Psoas muscle (tissue), 8 donors: ENCODE measurements at places on chromosomes 1 and 21. TPM values are rescaled to one million over a fixed set of nuclear protein-coding genes. Genes with fewer than 3 reads are reported as not detected.
A peak's percentile ranks its signal among the peaks of the same experiment; 100 is the strongest.

DNA sequence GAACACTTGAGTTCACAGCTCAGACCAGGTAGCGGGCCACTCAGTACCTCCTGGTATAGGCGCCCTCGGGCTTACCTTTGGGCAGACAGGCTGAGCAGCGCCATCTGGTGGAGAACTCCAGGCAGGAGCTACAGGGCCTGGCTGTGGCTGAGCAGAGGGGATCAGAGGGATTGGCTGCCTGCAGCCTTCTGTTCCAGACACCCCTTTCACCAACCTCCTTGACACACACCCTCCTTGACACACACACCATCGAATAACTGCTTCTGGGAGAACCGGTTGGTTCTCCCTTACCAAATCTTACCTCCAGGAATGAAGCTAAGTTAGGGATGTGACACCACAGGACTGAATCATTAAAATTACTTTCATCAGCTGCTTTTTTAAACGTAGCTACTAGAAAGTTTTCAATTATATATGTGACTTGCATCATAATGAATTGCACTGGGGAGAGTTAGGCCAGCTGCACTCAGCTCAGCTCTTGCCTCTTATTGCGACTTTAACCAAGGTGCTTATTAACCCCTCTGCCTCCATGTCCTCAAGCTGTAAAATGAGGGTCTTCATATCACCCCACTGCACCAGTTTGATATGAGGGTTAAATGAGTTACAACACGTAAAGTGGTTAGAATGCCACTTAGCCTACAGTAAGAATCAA, 6.6 kb downstream of the LIN28A start:
- no peak overlapping the region for H3K27ac ChIP-seq
- peaks cover 52% of the 10 kb centered on the region for H3K27me3 ChIP-seq
- no peak overlapping the region for H3K4me3 ChIP-seq
- H3K36me3 ChIP-seq, result no peaks in the 10 kb centered on the region
- H3K4me1 ChIP-seq, result no peaks in the 10 kb centered on the region

GRCh38 chr1:36625935-36626310, 143.2 kb upstream of the CSF3R start:
- peaks cover 41% of the 10 kb centered on the region for H3K27me3 ChIP-seq
- no peaks in the 10 kb centered on the region for H3K36me3 ChIP-seq
- no peak overlapping the region for H3K4me3 ChIP-seq
- no peak for DNase-seq
- no peaks in the 10 kb centered on the region for H3K4me1 ChIP-seq

GRCh38 chr1:33517596-33518250, 45.3 kb downstream of the ZSCAN20 start:
- no peak overlapping the region for H3K27ac ChIP-seq
- no peak for DNase-seq
- no peaks in the 10 kb centered on the region for H3K4me1 ChIP-seq
- H3K4me3 ChIP-seq, result no peak overlapping the region
- no peaks in the 10 kb centered on the region for H3K36me3 ChIP-seq

DNA sequence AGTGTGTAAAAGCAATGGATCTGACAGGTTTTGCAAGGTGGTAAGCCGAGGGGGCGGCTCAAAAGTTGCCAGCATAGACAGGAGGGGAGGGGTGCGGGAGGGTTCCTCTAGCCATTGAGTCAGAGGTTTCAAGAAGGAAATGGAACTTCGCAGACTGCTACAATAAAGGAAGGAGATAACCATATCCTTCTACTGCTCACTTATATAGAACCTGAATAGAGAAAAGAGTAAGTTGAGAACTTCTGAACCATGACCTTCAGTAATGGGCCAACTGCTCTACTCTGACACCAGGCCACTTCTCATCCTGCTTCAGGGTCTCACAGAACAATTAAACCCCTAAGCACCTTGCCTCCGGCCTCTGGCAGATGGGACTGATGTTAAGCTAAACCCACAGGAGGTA, 26.3 kb upstream of the BCAR3 start:
- DNase-seq, result no peak
- no peaks in the 10 kb centered on the region for H3K27me3 ChIP-seq
- no peak overlapping the region for H3K4me3 ChIP-seq
- H3K36me3 ChIP-seq, result no peaks in the 10 kb centered on the region

DNA sequence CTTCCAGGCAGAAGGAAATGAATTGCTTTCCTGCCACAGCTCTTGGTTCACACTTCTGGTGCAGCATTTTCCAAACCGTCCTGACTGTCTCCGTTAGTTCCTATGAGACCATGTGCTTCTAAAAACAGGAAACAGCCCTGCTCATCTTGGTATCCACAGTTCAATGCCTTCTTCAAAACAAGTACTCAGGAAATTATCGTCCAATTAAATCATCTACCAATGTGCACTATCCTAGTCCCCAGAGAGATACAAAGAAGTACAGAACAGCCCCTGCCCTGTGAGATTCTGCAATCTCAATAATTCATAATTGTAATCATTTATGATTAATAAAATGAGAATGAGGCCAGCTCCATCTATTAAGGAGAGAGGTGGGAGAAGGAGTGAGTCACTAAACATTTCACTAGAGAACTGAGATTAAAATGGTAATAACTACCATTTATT, 11.2 kb downstream of the CLEC20A start:
- peaks cover 4% of the 10 kb centered on the region for H3K4me1 ChIP-seq
- no peak for DNase-seq
- H3K27ac ChIP-seq, result no peak overlapping the region
- H3K27me3 ChIP-seq, result no peaks in the 10 kb centered on the region

Gene FCRL3
- total RNA-seq, result 0.25 TPM

DNA sequence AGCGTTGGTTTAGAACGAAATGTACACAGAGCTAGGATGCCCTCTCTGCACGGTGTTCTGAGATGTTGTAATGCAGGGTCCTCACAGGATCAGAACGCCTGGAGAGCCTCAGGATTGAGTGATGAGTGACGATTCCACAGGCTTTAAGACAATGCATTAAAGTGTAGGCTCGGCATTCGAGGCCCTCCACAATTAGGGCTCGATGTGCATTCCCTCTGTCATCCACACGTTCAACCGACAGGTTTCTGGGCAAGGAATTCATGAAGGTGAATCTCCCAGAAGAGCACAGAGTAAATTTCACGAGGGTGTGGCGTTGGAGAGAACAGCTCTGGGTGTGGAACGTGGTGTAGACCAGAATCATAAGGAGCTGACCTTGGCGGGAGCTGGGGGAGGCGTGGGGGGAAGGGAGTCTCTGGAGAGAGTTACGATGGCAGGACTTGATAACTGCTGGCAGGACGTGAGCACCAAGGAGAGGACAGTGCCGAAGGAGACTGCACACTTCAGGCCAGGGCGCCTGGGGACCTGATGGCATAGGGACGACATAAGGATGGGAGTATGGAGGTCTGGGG, 51.0 kb upstream of the EFHD2 start:
- DNase-seq, result no peak
- no peaks in the 10 kb centered on the region for H3K36me3 ChIP-seq
- no peak overlapping the region for H3K4me3 ChIP-seq
- H3K4me1 ChIP-seq, result no peaks in the 10 kb centered on the region
- no peaks in the 10 kb centered on the region for H3K27me3 ChIP-seq
- H3K27ac ChIP-seq, result no peak overlapping the region

DNA sequence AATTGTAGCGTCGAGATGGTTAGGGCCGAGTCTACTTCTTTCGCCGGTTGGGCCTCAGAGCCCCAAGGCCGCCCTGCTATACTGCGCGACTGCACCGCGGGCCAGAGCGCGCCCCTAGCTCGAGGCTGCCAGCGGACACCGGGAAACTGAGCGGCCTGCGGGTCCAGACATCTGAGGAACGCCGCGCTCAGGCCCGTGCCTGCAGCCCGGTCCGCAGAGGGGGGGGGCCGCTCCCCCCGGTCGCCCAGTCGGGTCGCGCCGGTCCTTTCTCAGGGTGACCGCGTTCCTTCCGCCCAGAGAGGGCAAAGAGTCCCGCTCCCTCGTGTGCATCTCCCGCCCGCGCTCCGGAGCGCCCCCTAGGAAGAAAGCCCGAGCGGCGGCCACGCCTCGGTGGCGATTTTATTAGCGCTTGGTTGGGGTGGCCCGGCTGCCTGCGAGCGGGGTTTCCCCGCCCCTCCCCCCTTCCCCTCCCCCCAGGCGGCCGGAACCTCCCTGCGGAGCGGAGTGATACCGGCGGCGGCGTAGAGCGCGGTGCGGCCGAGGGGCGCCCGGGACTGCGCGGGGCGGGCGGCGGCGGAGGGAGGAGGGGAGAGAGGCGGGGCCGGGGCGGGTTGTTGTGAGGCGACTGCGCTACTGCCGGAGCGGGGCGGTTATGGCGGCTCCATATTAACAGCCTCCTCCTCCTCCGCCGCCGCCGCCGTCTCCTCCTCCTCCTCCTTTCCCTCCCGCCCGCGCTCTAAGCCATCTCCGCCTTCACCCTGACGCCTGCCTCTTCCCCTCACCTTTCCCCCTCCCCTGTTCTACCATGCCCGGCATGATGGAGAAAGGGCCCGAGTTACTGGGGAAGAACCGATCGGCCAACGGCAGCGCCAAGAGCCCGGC, at the start of gene RCOR3:
Gene RCOR3 (plus strand): TSS at position 611 of the 882 bp plus-strand sequence. CDS start 195 bp downstream, at position 806.
- peaks cover 19% of the 10 kb centered on the region for H3K36me3 ChIP-seq
- DNase-seq, result peak; percentile 97
- no peaks in the 10 kb centered on the region for H3K27me3 ChIP-seq
- H3K27ac ChIP-seq, result peak within 1 kb of the TSS; percentile 92
- peak within 1 kb of the TSS; percentile 87 for H3K4me3 ChIP-seq

- no peaks in the 10 kb centered on the region for H3K27me3 ChIP-seq
- no peak overlapping the region for H3K27ac ChIP-seq
- no peak overlapping the region for H3K4me3 ChIP-seq
- H3K36me3 ChIP-seq, result no peaks in the 10 kb centered on the region
- H3K4me1 ChIP-seq, result no peaks in the 10 kb centered on the region
- no peak for DNase-seq
Observed at GRCh38 chr1:18045621-18046020, 62.0 kb upstream of the IGSF21 start.

DNA sequence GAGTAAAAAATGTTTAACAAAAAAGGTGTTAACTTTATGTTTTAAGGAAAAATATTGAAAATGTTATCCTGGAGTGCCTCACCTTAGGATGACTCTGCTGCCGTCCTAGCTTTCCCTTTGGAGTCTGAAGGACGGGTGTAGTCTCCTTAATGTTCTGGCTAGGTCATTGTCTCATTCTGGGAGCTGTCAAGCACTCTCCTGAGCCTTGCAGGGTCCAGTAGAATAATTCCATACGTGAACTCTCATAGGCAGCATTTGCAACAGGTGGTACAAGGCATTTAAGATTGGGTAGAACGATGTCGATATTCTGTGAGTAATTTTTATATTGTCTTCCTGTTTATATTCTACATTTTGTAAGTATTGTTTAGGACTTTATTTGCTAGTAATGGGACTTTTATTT, 283.6 kb upstream of the C1orf105 start:
- no peaks in the 10 kb centered on the region for H3K4me1 ChIP-seq
- H3K27ac ChIP-seq, result peak overlapping the region; percentile 12
- H3K4me3 ChIP-seq, result no peak overlapping the region
- H3K27me3 ChIP-seq, result no peaks in the 10 kb centered on the region
- no peaks in the 10 kb centered on the region for H3K36me3 ChIP-seq

Gene HES5
- total RNA-seq, result 0.18 TPM

- no peak for DNase-seq
- no peaks in the 10 kb centered on the region for H3K36me3 ChIP-seq
- H3K4me1 ChIP-seq, result no peaks in the 10 kb centered on the region
- peaks cover 8% of the 10 kb centered on the region for H3K27me3 ChIP-seq
- no peak overlapping the region for H3K4me3 ChIP-seq
Observed at GRCh38 chr1:36588972-36589371, 106.3 kb upstream of the CSF3R start.

Gene ZNF695
- not detected for total RNA-seq

Gene ROR1
- 1.8 TPM for total RNA-seq

Gene AIRE
- total RNA-seq, result not detected

Gene SYT6
- 0.60 TPM for total RNA-seq

GRCh38 chr1:179586107-179586823, 5.4 kb upstream of the TDRD5 start:
- DNase-seq, result peak; percentile 56
- peaks cover 2% of the 10 kb centered on the region for H3K27me3 ChIP-seq
- no peak overlapping the region for H3K27ac ChIP-seq
- H3K4me1 ChIP-seq, result no peaks in the 10 kb centered on the region

- H3K4me1 ChIP-seq, result no peaks in the 10 kb centered on the region
- H3K36me3 ChIP-seq, result no peaks in the 10 kb centered on the region
- H3K27me3 ChIP-seq, result no peaks in the 10 kb centered on the region
- H3K27ac ChIP-seq, result no peak overlapping the region
- no peak for DNase-seq
Observed at GRCh38 chr1:58934706-58935105, 150.9 kb upstream of the JUN start.

GRCh38 chr1:26582836-26583460, 53.4 kb downstream of the RPS6KA1 start:
- H3K27ac ChIP-seq, result no peak overlapping the region
- no peak for DNase-seq
- no peaks in the 10 kb centered on the region for H3K36me3 ChIP-seq
- no peaks in the 10 kb centered on the region for H3K27me3 ChIP-seq
- H3K4me3 ChIP-seq, result no peak overlapping the region
- no peaks in the 10 kb centered on the region for H3K4me1 ChIP-seq

DNA sequence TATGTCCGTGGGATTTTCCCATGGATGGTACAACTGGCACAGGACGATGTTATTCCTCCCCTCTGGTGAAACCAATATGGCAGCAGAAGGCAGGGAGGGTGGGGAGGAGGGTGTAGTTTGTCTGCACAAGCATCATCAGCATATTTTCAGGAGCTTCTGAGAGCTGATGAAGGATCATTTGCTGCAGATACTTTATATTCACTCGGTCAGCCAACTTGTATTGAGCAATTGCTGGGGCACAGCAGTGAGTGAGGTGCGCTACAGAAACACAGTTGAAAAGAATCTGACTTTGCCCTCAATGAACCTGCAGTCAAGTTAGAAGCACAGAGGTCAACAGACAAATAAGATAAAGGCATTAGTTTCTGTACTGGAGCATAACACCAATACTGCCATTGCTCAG, 13.0 kb downstream of the PKP1 start:
- no peaks in the 10 kb centered on the region for H3K27me3 ChIP-seq
- H3K27ac ChIP-seq, result no peak overlapping the region
- H3K36me3 ChIP-seq, result no peaks in the 10 kb centered on the region
- no peaks in the 10 kb centered on the region for H3K4me1 ChIP-seq
- H3K4me3 ChIP-seq, result no peak overlapping the region

GRCh38 chr1:2494323-2494693, 18.2 kb downstream of the PLCH2 start:
- H3K4me3 ChIP-seq, result no peak overlapping the region
- no peaks in the 10 kb centered on the region for H3K36me3 ChIP-seq
- no peak overlapping the region for H3K27ac ChIP-seq
- H3K27me3 ChIP-seq, result no peaks in the 10 kb centered on the region
- peaks cover 3% of the 10 kb centered on the region for H3K4me1 ChIP-seq
- DNase-seq, result no peak

Gene LCE3E
- total RNA-seq, result not detected
